AG04449 (cell line): ENCODE measurements at places on chromosomes 1 and 21.

- DNase-seq = no peak
These were observed 31.9 kb downstream of the PUM1 start for GRCh38 chr1:31033598-31033997.

GRCh38 chr1:189904509-189904908 is 573.2 kb downstream of the BRINP3 start:
- no peak for DNase-seq

DNA sequence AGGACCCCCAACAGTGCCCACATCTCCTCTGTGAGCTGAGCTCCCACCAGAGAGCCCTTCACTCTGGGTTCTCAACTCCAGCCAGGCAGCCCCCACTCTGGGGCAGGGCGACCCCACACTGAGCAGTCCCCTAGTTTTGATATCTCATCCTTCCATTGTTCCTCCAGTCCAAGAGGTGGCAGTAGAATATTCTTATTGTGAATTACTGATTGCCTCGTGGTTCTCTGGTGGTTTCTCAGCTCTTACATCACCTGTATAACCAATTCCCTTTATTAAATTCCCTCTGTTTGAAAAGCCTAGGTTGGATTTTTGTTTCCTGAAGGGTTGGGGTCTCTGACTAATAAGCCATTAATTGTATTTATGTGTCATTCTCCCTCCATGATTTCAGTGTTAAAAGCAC is 407.5 kb downstream of the SETD4 start:
- DNase-seq = no peak

- no peak for DNase-seq
These were observed 49.7 kb downstream of the RASSF5 start for GRCh38 chr1:206556750-206557635.

DNA sequence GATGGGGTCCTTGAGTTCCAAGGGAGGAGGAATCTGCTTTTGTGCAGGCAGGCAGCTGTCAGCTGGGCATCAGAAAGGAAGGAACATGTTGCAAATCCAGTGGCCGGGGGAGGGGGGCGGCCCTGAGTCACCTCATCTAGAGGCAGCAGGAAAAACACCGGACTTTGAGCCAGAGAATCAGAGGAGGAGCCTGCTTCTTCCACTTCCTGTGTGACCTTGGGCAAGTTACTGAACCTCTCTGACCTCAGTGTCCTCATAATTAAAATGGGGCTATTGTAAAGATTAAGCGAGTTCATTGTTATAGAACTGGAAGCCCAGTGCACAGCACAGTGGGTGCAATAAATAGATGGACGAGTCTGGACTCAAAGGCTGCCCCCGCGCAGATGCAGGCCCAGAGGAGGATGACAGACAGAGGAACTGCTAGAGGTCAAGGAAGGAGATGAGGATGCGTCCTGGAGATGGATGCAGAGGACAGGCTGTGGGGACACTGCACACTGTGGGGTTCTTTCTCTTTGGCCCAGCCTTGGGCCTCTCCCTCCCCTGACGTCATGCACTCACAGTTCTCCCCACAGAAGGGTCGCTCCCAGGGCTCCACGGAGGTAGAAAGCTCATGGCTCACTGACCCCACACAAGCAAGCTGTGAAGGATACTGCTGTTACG is 714.3 kb downstream of the MATN1 start:
- no peak for DNase-seq

DNA sequence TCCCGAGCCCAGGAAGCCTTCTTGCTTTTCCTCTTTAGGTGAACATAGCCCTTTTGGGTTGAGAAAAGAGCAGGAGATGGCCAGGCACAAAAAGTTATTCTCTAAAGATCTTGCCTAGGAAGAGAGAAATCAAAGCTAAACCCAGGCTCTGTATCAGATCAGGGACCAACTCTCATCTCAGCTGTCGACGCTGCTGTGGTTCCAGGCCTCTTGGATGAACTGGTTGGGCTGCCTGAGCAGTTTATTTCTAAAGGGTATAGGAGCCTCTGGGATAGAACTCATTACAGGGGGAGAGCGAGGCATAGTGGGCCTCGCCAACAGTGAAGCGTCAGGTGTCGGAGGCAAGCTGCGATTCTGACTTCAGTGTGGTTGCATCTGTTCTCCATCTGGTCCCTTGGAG is 82.6 kb upstream of the F3 start:
- no peak for DNase-seq

GRCh38 chr1:16498573-16499413 is 15.3 kb downstream of the RNU1-1 start:
- no peak for DNase-seq

DNA sequence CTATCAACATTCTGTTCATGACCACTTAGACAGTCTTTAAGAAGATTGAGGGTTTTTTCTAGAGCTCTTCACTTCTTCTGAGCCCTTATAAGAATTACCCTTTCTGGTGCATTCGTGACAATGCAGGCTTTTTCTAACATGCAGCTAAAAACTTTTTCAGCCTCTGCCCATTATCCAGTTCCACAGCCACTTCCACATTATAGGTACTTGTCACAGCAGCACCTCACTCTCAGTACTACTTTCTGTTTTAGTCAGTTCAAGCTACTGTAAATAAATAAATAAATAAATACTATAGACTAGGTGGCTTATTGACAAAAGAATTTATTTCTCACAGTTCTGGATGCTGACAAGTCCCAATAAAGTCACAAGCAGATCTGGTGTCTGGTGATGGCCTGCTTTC is 284.4 kb upstream of the PKN2 start:
- no peak for DNase-seq

DNA sequence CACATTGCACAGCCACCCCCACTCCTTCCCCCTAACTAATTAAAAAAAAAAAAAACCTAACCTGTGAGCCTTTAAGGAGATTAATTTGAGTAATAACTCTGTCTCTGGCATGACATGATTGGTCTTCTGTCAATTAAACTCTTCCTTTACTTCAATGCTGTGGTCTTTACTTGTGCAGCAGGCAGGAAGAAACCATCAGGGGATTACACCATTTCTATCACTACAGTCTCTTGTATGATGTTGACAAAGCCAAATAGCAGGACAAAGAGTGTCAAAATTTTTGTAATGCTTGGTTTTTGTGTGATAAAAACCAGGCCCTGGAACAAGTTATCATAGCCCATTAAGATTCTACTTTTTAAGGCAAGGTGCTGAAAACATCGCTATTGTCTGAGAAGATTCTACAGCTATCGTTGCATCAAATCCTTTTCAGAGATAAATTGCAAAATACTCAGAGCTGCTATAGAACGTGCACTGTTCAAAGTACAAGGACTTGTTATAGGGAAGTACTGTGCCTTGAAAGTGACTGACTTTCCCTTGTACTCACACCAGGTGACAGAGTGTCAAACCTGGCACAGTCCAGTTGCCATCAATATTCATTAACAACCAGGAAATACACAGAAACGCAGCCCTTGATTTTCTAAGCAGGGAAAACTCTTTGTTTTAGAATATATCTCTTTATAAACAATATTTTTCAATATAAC is 37.7 kb downstream of the LHX9 start:
- no peak for DNase-seq
